CD4-positive, alpha-beta T cell treated with Interleukin-21 for 1 hour (primary cell): ENCODE measurements at places on chromosomes 6 and 20.

DNA sequence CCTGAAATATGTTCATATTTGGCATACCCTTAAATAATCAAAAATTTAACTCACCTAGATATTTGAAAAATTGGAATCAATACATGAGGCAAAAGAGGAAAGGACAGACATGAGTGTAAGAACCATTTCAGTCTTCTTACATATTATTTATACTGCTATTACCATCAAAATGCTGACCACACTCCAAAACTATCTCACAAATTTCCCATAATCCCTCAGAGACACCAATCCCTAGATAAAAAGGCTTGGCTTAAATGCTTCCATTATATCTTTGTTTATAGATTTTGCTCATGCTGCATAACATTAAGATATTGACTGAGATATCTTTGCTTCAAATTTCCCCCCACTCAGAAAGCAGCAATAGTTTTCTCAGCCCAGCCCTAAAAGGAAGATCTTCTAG, 11.7 kb upstream of the NT5DC1 start:
- DNase-seq: no peak

DNA sequence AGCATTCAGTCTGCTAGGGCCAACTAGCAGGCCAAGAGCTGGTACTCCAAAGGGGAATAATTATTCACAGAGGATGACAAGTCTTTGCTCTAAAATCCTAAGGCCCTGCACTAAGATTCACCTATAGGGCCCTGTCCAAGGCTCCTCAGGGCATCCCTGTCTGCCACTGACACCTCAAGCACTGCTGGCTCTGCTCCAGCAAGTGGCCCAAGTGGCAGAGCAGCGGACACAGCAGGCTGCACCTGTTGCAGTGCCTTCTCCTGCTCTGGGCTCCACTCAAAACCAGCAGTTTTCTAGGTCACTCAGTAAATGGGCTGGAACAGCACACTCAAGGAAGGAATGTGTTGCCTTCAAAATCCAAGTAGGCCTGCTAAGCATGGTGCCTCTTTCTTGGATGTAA, 36.4 kb upstream of the SMOC2 start:
- no peak for DNase-seq

GRCh38 chr6:14951704-14952103, 294.2 kb upstream of the JARID2 start:
- DNase-seq: no peak

DNA sequence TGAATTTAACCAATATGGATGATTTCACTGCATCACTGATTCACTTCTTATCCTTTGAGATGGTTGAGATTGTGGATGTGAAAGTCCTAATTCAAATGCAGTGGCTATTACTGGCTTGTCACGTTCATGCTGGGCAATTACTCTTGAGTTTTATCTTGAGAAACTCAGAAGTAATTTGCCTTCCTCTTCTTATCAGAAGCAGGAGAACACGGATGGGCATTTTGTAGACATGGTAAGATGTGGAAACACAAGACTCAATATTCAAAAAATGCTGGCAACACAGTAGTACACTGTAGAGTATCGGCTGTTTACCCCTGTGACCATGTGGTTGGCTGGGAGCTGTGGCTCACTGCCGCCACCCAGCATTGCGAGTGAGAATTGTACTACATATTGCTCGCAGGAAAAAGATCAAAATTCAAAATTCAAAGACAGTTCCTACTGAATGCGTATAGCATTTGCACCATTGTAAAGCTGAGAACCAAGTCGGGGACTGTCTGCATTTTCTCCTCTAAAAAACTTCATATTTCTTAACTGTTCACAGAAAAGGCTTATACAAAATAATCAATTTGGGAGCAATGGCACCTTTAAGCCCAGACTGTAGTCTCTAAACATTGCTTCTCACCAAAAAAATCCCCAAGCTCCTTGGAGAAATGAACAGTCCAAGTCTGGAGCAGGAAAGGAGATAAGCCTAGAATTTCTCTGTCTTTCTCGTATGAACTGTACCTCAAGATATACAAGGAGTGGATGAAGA, 61.9 kb upstream of the ELOVL5 start:
- peak; percentile 74 for DNase-seq

DNA sequence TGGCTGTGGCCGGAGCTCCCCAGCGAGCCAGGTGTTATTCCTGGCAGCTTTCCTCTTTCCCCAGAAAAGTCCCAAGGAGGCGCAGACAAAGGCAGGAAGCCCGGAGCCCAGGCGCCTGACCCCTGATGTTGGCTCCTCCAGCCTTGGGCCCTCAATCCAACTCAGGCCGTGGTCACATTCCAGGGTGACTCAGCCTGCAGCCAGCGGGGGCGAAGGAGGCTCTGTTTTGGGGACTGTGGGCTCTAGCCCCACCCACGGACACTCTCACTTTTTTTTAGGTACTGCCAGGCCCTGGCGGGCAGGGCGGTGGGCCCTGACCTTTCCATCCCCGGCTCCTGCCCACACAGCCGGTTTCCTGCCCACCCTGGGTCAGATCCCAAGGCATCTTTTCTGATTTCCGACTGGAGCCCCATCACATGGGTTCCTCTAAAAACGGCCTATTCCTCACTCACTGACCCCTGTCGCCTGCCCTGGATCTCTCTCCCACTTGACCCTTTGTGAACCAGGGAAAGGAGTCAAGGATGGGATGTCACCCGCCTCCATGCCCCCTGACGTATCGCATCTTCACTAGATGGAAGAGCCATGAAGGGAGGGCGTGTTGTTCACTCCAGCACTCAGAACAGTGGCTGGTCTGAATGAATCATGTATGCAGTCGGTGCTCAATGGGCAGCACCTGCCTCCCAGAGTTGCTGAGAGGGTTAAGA, 5.5 kb downstream of the PTGIS start:
- no peak for DNase-seq

GRCh38 chr6:111220383-111221031, 133.2 kb downstream of the SLC16A10 start:
- no peak for DNase-seq

DNA sequence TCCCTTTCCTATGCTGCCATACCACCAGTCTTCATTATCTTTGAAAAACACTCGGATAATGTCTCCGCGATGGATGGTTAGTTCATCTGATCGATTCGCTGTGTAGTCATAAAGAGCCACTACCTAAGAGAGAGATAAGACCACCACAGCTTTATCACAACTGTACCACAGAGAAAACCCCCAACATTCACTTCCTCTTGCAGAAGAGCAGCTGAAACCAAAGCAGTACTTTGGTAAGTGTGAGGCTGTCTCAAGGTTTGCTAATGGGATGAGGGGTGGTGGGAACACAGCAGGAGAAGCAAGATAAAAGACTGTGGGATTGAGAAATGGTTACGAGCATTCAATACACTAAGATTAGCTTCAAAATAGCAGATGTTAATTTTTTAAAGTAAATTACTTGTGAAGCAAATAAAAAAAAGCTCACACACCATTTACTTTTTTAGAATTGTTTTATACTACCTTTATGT, 142.1 kb downstream of the MYB start:
- peak; percentile 3 for DNase-seq

GRCh38 chr6:12504325-12504966, 212.1 kb upstream of the PHACTR1 start:
- no peak for DNase-seq

- no peak for DNase-seq
These were observed 538.6 kb upstream of the RNF217 start for GRCh38 chr6:124423621-124424020.

- peak; percentile 61 for DNase-seq
These were observed 234.9 kb upstream of the MCHR2 start for GRCh38 chr6:100228834-100229441.

- peak; percentile 49 for DNase-seq
These were observed 51.2 kb upstream of the RANBP9 start for GRCh38 chr6:13762611-13763441.

- DNase-seq: no peak
These were observed 145.7 kb upstream of the PHACTR3 start for GRCh38 chr20:59458645-59459044.

- DNase-seq: no peak
These were observed 64.8 kb upstream of the POU3F2 start for GRCh38 chr6:98769546-98769945.

GRCh38 chr6:15129887-15130286, 116.0 kb upstream of the JARID2 start:
- DNase-seq: no peak

- DNase-seq: no peak
These were observed 193.6 kb downstream of the JARID2 start for GRCh38 chr6:15439410-15440025.

DNA sequence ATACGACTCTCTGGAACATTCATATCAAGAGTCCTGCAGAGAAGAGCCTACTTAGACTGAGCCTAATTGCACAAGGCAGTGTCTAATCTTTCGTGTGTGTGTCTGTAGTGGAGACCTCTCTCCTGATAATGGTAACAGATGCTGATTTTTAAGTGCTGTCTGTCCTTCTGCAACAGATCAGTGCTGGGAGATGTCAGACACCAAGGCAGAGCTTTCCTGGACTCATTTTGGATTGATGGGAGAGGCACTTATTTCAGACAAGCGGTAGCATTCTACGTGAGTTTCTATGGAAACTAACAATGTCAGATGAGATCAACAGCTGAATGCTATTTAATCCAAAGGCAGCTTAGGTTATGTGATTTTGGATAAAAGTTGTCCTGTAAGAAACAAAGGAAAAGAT, 167.6 kb downstream of the PLCB4 start:
- no peak for DNase-seq

- no peak for DNase-seq
These were observed at the start of gene FRK for GRCh38 chr6:116060572-116061283. FRK (minus strand) TSS chr6:116060891; CDS start chr6:116060311, 580 bp downstream.

DNA sequence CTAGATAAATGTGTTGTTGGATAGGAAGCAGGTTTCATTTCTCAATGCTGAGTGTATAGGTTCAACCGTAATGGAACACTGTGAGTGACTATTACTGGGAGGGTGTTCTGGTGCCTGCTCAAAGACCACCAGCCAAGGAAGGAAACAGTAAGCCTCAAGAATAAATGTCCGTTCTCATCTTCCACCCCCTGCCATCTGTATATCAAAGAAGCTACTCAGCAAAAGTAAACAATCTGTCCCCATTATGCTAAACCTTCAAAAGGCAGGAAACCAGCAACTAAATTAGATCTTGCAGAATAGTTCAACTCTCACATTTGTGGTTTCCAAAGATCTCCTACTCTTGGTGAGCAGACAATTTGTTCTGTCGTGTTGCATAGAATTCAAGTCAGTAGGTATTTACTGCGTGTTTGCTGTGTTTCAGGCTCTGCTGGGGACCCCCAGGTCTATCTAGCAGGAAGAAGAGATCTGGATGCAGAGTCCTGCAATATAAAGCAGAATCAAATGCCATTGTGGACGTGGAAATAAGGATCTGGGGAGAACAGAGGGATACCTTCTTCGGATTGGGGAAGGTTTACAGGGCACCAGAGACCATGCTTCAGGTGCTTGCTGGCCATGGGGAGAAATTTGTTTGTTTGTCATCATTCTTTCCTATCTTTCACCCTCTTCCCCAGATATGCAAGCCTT, 87.3 kb downstream of the SCML4 start:
- peak; percentile 70 for DNase-seq

- DNase-seq: no peak
These were observed 101.3 kb upstream of the SULF2 start for GRCh38 chr20:47886454-47887041.
